ENCODE measurements at places on chromosomes 5 and 9. TPM values are rescaled to one million over a fixed set of nuclear protein-coding genes. Genes with fewer than 3 reads are reported as not detected.

DNA sequence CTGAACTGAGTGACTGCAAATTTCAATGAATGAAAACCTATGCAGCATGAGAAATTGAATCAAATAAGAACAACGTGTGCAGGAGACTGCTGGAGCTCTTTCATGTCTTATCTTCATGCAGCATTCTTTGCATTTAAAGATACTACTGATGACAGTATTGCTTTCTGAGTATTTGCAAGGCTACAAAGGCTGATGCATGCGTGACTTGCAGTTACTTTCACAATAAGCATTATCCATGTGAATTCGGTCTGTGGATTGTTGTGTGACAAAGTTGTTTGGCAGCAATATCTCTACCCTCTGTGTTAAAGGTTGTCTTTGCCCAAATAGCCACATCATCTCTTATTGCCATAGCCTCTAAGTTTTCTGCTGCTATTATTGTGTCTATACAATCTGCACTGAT lies 102.1 kb upstream of the FBXL17 start:
- DNase-seq = no peak

Gene IRF1
- total RNA-seq = 11.8 TPM

DNA sequence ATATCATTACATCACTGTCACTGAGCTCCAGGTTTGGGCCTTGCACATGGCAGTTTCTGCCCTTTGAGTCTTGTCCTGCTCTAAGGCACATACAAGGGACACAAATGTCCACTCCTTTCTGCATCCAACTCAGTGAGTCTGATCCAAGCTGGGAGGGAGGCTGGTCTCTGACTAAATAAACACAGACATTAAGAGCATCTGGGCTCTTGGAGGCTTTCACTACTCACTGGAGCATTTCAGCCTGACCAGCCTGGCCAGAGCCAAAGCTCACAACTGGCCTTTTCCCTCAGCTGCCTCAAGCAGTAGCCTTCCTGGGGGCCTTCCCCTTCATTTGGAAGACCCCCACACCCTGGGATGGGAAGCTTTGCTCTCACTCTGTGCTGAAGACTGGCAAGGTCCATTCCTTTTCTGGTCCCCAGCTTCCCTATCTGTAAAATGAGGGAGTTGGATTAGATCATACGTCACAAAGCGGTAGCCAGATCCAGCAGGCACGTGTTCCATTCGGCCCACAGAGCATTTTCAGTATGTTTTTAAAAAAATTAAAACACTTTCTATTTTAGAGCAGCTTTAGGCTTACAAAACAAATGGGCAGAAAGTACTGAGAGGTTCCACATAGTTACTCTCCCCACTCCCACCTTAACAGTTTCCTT lies 58.6 kb upstream of the XPA start:
- no peak for DNase-seq

GRCh38 chr5:36457511-36458270 lies 148.7 kb upstream of the SLC1A3 start:
- DNase-seq = no peak

DNA sequence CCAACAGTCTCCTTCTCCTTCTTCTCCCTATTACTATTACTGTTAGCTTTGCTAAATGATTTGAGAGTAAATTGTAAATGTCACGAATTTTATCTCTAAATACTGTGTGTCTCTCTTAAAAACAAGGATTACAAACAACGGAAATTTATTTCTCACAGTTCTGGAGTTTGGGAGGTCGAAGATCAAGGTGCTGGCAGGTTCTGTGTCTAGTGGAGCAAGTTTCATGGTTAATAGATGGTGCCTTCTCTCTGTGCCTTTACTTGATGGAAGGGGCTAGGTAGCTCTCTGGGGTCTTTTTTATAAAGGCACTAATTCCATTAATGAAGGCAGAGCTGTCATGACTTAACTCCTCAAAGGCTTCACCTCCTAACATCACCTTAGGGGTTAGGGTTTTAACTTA lies 237.9 kb downstream of the MAN2A1 start:
- no peak for DNase-seq

Gene AMBP
- total RNA-seq = 0.21 TPM

Gene GRIA1
- total RNA-seq = 0.24 TPM

GRCh38 chr9:105887679-105888078 lies 193.3 kb downstream of the TMEM38B start:
- DNase-seq = no peak

Gene FOXD1
- 0.10 TPM for total RNA-seq

DNA sequence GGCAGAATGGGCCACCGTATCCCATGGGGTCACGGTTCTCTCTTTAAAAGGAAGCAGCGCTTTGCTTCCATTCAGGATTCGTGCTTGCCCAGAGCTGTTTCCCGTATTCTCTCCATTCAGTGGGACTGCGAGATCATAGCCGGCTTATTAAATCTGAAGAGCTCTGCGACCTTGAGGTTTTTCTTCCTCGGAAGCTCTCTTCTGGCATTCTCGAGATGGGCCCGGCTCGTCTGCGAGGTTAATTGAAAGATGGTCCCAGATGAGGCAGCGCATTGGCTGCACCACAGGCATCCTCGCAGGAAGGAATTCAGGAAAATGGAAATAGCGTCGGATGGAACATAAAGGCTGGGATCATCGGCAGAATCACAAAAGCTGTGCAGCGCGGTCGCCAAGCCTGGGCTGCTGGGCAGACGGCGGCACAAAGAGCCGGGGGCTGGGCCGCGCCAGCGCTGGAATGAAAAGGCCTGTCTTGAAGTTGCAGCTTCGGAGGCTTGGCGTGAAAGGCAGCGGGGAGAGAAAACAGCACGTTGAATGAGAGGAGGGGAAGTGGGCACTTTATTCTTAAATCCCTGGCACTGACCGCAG lies 236.2 kb downstream of the IRX2 start:
- DNase-seq = no peak

- DNase-seq = no peak
Measured at GRCh38 chr5:153660919-153661318, 170.4 kb downstream of the GRIA1 start.

- no peak for DNase-seq
Measured at GRCh38 chr9:131590449-131590848, 45.1 kb downstream of the PRRT1B start.

DNA sequence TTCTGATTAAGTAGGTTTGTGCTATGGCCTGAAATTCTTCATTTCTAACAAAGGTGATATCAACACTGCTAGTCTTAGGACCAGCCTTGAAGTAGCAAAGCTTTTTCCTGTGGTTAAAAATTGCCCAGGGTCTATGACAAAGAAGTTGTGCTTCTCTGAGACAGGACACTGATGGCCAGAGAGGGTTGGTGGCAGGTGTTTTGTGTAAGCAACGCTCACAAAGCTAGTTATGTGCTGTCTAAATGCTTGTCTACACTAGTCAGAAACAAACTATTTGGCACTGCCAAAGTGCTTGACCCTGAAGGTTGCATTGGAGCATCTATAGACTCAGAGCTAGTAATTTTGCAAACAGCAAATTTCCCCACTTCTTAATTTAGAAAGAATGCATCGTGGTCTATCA lies 44.1 kb upstream of the SELENOP start:
- DNase-seq = no peak

All from left cardiac atrium (tissue), 4 donors.